Heart left ventricle (tissue), 16 donors: ENCODE measurements at places on chromosomes 3 and 15. TPM values are rescaled to one million over a fixed set of nuclear protein-coding genes. Genes with fewer than 3 reads are reported as not detected.
A peak's percentile ranks its signal among the peaks of the same experiment; 100 is the strongest.

- DNase-seq = no peak
- H3K27ac ChIP-seq = no peak overlapping the region
- no peaks in the 10 kb centered on the region for H3K27me3 ChIP-seq
- H3K4me3 ChIP-seq = no peak overlapping the region
- no peaks in the 10 kb centered on the region for H3K4me1 ChIP-seq
- H3K36me3 ChIP-seq = peaks cover 67% of the 10 kb centered on the region
These were observed 116.8 kb downstream of the USP13 start for GRCh38 chr3:179769411-179770247.

- no peak for DNase-seq
- H3K4me1 ChIP-seq = no peaks in the 10 kb centered on the region
- H3K27me3 ChIP-seq = no peaks in the 10 kb centered on the region
- no peaks in the 10 kb centered on the region for H3K36me3 ChIP-seq
- H3K4me3 ChIP-seq = no peak overlapping the region
These were observed 616.1 kb downstream of the OTOL1 start for GRCh38 chr3:162112719-162113118.

GRCh38 chr15:64997745-64998375 is 8.1 kb upstream of the SPG21 start:
- no peak overlapping the region for H3K27ac ChIP-seq
- no peak overlapping the region for H3K4me3 ChIP-seq
- H3K36me3 ChIP-seq = peaks cover 18% of the 10 kb centered on the region
- no peaks in the 10 kb centered on the region for H3K4me1 ChIP-seq
- H3K27me3 ChIP-seq = no peaks in the 10 kb centered on the region

DNA sequence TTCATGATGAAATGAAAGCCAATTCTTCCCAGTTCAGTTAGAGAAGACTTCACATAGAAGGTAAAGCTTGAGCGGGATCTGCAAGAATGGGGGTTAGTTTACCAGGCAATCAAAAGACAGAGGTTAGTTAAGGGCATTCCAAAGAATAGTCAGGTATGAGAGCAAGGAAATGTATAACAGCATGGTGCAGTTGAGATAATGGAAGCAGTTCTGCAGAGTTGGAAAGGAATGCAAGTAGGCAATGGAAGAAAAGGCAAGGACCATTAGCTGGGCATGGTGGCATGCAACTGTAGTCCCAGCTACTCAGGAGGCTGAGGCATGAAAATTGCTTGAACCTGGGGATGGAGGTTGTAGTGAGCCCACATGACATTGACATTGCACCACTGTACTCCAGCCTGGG is 55.0 kb downstream of the LSAMP start:
- H3K27me3 ChIP-seq = no peaks in the 10 kb centered on the region
- DNase-seq = no peak
- no peak overlapping the region for H3K27ac ChIP-seq
- H3K36me3 ChIP-seq = no peaks in the 10 kb centered on the region

DNA sequence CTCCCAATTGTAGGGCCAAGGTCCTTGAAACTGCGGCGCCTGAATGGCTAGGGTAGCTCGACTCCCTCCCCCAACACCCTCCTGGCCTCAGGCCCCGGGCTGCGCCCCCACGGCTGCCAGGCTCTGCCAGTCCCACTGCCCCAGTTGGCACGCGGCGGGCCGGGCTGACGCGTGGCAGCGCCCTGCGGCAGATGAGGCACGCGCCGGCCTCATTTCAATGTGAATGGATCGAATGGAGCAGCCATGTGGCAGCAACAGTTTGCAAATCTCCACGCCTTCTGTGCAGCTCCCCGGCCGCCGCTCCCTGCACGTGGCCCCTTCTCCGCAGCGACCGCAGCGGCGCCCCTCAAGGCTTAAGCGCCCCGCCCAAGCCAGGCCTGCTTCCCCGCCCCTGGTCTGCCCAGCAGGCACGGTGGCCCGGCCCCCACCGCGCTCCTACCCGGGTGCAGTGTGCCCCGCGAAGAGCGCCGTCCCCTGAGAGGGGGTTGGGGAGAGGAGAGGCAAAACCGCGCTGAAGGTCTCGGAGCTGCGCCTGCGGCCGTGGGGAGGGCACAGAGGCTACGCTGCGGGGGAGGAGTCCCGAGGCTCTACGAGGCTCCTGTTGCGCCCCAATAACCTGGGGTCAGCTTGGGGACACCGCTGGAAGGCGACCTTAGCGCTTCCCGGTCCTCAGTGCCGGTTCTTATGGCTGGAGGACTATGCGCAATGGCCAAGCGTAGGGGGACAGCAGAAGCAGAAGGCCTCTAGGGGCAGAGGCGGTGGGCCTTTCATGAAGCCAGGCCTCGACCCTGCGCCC is 3.1 kb upstream of the DLL4 start:
- H3K4me1 ChIP-seq = peaks cover 55% of the 10 kb centered on the region
- no peaks in the 10 kb centered on the region for H3K36me3 ChIP-seq
- peaks cover 11% of the 10 kb centered on the region for H3K27me3 ChIP-seq

The COL6A5 gene
- 0.14 TPM for total RNA-seq

DNA sequence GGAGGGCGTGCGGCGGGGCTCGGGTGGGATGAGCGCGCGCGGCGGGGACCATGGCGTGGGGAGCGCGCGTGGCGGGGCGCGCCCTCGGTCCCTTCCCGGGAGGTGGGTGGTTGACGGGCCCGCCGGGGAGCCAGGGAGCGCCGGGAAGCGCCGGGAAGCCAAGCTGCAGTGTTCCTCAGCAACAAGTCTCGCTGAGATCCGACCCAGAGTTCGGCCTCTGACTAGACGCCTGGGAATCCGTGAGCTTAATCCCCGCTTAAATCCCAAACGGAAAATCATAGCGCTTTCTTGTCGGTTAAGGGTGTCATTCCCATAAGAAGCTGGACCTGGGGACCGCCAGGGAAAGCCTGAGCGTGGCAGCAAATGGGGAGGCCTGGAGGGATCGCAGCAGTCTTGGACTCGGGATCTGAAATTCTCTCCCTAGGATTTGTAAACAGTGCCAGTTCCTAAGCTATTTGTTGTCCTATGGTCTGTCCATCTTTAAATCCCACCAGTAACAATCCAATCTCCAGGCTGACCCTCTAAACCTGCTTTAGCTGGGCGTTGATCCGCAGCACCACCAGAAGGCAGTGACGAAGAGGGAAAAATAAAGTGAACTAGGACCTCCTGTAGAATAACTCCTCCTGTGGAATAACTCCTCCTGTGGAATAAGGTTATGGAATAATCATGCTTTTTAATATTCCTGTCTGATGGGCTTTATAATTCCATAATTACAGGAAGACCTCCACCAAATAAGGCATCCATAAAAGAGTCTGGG is 570 bp upstream of the NEDD4 start:
- H3K4me3 ChIP-seq = peak overlapping the region; percentile 84
- H3K27me3 ChIP-seq = no peaks in the 10 kb centered on the region
- peak overlapping the region; percentile 90 for H3K27ac ChIP-seq
- DNase-seq = no peak

The C15orf39 gene
- total RNA-seq = 13.9 TPM

The ARHGEF3 gene
- total RNA-seq = 36.8 TPM

DNA sequence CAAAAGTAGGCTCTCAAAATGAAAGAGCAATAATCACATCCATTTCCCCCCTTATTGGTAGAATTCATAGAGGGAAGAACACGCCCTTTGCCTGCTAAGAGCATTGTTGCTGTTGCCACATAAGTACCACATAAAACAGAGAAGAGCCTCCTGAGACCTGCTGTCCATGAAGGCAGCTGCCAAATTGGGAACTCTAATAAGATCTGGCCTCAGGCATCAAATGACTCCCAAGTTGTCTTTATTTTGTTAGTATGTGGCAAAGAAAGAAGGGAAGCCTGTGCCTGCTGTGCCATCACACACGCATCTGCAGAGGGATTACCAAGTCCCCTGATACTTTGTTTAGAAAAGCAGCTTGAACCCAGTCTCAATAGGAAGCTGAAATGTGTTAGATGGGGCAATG is 23.9 kb downstream of the VGLL3 start:
- H3K4me3 ChIP-seq = no peak overlapping the region
- DNase-seq = no peak
- no peaks in the 10 kb centered on the region for H3K27me3 ChIP-seq
- peaks cover 15% of the 10 kb centered on the region for H3K36me3 ChIP-seq
- no peaks in the 10 kb centered on the region for H3K4me1 ChIP-seq
- H3K27ac ChIP-seq = no peak overlapping the region

DNA sequence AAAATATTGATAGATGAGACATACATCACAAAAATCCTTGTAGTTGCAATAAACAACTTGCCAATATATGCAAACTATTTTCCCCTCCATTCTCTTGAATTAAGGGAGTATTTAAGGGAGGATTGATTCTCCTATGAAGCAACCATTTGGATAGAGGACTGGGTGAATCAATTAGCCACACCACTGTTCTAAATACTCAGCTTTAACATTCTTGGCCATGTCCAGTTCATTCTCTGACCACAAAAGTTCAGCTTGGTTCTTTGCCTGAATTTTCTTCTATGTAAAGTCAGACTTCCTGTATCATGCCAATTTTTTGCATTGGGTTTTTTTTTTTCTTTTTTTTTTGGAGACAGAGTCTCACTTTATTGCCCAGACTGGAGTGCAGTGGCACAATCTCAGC is 15.8 kb upstream of the SEC11A start:
- H3K4me3 ChIP-seq = no peak overlapping the region
- H3K27ac ChIP-seq = no peak overlapping the region
- DNase-seq = no peak
- no peaks in the 10 kb centered on the region for H3K36me3 ChIP-seq
- no peaks in the 10 kb centered on the region for H3K4me1 ChIP-seq
- no peaks in the 10 kb centered on the region for H3K27me3 ChIP-seq

DNA sequence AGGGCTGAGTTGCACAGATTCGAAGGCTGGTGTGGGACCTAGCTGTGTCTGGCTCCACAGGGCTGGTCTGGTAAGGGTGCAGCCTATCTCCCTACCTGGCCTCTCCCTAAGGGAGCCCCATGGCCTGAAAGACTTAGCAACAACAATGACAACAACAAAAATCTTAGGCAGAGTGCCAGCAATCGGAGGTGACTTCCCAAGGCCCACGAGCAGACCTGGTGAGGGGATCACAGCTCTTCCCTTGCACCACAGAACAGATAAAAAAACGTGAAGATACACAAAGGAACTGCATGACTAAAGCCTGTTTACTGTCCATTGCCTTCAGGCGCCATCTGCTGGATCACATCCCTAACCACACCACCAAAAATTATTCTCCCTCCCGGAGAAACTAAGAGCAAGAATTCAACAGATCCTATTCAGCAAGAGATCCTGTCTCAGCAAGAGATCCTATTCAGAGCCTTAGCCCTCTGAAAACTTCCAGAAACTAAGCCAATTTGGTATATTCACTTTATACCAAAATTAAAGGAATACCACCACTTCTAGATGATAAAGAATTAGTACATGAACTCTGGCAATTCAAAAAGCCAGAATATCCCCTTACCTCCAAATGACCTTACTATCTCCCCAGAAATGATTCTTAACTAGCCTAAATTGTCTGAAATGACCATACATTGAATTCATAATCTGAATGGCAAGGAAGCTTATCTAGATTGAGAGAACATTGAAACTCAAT is 24.1 kb upstream of the OR5K4 start:
- no peaks in the 10 kb centered on the region for H3K27me3 ChIP-seq
- H3K4me3 ChIP-seq = no peak overlapping the region
- H3K27ac ChIP-seq = no peak overlapping the region
- H3K36me3 ChIP-seq = no peaks in the 10 kb centered on the region
- H3K4me1 ChIP-seq = no peaks in the 10 kb centered on the region

The FANCD2OS gene
- not detected for total RNA-seq

DNA sequence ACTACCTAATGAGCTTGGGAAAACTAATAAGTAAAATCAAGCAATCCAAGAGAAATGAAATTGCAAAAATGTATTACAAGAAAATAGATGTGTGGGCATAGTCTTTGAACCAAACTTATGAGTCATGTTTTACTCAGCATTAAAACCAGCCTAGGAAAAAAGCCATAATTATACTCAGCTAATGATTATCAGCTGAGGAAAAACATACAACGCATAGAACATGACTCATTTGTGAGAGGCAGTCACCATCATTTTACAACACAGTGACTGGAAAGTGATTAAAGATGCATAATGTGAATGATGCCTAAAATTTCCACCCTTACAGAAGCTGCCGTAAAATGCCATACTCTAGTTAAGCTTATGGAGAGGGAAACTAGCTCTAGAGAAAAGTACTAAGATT is 238.0 kb upstream of the EOMES start:
- H3K27me3 ChIP-seq = no peaks in the 10 kb centered on the region
- H3K36me3 ChIP-seq = no peaks in the 10 kb centered on the region
- DNase-seq = no peak
- no peak overlapping the region for H3K4me3 ChIP-seq
- no peak overlapping the region for H3K27ac ChIP-seq

DNA sequence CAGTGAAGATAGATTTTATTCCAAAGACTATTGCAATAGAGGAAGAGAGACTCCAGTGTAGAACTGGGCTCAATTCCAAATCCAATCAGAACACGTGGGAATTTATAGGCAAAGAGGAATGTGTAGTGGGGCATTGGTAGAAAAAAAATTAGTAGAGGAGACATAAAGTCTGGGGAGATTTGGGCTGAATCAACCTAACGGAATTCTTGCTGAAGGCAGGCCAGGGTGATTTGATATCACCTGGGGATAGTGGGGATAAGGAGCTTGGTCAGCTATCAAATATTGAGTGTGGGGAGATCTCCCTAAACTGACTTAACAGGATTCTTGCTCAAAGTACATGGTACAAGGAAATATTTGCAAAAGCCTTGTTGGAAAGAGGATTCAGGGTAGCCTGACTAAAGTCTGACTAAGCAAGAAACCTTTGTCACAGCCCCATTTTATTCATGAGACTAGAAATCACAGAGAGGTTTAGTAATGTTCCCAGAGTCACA is 29.6 kb downstream of the SST start:
- H3K4me1 ChIP-seq = no peaks in the 10 kb centered on the region
- no peaks in the 10 kb centered on the region for H3K27me3 ChIP-seq
- no peak overlapping the region for H3K4me3 ChIP-seq
- no peak for DNase-seq
- no peaks in the 10 kb centered on the region for H3K36me3 ChIP-seq
- H3K27ac ChIP-seq = no peak overlapping the region

DNA sequence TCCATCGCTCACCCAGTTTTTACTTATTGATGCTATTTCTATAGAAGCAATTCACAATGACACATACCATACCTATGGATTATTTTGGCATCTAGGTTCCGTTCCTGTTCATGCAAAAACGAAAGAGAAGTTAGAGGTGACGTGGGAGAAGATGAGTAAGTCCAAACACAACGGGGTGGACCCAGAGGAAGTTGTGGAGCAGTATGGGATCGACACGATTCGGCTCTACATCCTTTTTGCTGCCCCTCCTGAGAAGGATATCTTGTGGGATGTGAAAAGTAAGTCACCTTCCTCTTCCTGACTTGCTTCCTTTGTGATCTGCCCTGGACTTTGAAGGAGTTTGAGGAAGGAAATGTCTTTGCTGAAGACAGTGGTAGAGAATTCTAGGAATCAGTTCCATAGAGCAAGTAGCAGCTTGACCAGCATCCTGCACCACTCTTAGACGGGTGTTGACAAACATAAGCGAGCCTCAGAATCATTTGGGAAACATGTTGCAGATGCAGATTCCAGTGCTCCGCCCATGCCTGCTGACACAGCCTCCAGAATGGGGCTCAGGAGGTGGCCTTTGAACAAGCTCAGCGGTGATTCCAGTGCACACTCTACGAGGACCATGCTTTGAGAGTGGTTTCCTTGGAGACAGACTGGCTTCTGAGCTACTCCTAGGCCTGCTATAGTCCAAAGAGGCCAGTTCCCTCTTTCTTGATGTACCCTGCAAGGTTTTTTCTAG is 78.4 kb upstream of the LIMD1 start:
- no peak for DNase-seq
- H3K4me1 ChIP-seq = no peaks in the 10 kb centered on the region
- no peaks in the 10 kb centered on the region for H3K36me3 ChIP-seq
- H3K4me3 ChIP-seq = no peak overlapping the region
- H3K27ac ChIP-seq = no peak overlapping the region
